ENCODE measurements at places on chromosomes 1 and 21.

GRCh38 chr1:208497866-208498541, 253.8 kb upstream of the PLXNA2 start:
- no peaks in the 10 kb centered on the region for H3K36me3 ChIP-seq
- no peaks in the 10 kb centered on the region for H3K27me3 ChIP-seq
- no peak overlapping the region for H3K27ac ChIP-seq
- H3K4me1 ChIP-seq, result no peaks in the 10 kb centered on the region
- no peak for DNase-seq

DNA sequence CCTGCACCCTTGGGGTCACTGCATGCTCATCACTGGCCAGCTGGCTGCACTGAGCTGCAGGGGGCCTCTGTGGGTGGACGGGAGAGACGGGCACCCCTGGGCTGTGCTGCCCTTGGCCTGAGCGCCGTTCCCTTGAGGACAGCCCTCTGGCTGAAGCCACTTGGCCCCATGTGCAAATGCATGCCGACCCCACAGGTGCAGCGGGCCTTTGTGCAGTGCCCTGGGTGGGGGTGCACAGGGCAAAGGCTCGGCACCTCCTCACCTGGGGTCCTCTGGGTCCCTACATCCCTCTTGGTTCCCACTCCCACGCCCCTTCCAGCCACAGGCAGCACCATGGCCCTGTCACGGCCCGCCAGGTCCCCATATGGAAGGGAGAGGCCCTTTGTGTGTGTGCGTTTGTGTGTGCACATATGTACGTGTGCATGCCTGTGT, 41.3 kb downstream of the COQ8A start:
- no peak overlapping the region for H3K27ac ChIP-seq
- H3K4me3 ChIP-seq, result no peak overlapping the region
- peaks cover 3% of the 10 kb centered on the region for H3K36me3 ChIP-seq
- no peaks in the 10 kb centered on the region for H3K4me1 ChIP-seq
- H3K27me3 ChIP-seq, result no peaks in the 10 kb centered on the region
- DNase-seq, result no peak

- no peaks in the 10 kb centered on the region for H3K27me3 ChIP-seq
- H3K4me3 ChIP-seq, result no peak overlapping the region
- H3K27ac ChIP-seq, result no peak overlapping the region
- peaks cover 41% of the 10 kb centered on the region for H3K4me1 ChIP-seq
- DNase-seq, result no peak
- H3K36me3 ChIP-seq, result peaks cover 4% of the 10 kb centered on the region
Measured at GRCh38 chr1:8903908-8904650, 25.6 kb upstream of the ENO1 start.

- peaks cover 2% of the 10 kb centered on the region for H3K27me3 ChIP-seq
- H3K4me1 ChIP-seq, result peaks cover 30% of the 10 kb centered on the region
- H3K36me3 ChIP-seq, result no peaks in the 10 kb centered on the region
Measured at GRCh38 chr1:117541003-117541402, 64.8 kb upstream of the TENT5C start.

DNA sequence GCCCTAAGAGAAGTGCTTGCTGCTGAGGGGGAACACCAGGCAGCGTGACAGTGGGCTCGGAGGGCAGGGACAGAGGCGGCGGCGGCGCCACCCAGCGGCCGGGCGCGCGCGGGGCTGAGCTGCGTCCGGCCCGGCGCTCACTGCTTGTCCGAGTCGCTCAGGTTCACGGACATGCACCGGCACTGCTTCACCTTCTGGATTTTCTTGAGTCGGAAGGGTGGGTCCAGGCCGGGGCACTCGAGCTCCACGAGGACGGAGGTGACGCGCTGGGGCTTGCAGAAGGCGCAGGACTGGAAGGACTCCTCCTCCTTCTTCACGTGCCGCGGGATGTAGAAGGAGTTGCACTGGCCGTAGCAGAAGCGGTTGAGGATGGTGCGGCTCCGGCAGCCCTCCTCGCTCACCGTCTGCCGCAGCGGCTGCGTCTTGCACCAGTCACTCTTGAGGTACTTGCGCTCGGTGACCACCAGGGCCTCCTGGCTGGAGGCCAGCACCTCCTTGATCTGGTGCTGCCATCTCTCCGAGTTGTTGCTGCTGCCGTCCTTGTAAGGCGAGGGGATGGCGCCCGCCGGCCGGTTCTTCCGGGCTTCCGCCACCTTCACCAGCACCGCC, 119.0 kb downstream of the GREM2 start:
- no peak overlapping the region for H3K4me3 ChIP-seq
- no peak overlapping the region for H3K27ac ChIP-seq
- no peaks in the 10 kb centered on the region for H3K27me3 ChIP-seq
- H3K36me3 ChIP-seq, result no peaks in the 10 kb centered on the region
- no peak for DNase-seq

- H3K36me3 ChIP-seq, result no peaks in the 10 kb centered on the region
- H3K27ac ChIP-seq, result no peak overlapping the region
- H3K4me3 ChIP-seq, result no peak overlapping the region
- DNase-seq, result no peak
- no peaks in the 10 kb centered on the region for H3K4me1 ChIP-seq
- H3K27me3 ChIP-seq, result no peaks in the 10 kb centered on the region
Measured at GRCh38 chr1:163877016-163877415, 555.3 kb downstream of the NUF2 start.

DNA sequence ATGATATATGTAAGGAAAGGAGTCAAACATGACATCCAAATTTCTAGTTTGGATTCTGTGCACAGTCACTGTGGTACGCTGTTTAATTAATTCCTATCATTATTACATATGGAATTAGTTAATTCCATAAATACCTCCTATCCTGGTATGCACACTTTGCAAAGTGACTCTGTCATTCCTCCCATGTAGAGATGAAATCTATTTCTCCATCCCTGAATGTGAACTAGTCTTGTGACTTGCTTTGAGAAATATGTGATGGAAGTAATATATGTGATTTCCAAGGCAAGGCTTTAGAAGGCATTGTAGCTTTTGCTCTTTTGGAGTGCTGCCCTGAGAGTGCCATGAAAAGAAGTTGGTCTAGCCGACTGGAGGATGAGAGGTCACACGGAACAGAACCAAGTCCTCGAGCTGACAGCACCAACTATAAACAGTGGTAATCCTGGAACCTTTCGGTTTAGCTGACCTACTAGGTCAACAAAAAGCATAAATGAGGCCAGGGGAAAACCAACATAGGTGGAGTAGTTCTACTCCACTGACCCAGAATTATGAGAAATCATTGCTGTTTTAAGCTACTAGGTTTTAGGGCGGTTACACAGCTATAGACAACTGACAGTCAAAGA, 1.5 kb downstream of the SELENOF start:
- no peak overlapping the region for H3K4me3 ChIP-seq
- H3K36me3 ChIP-seq, result peaks cover 47% of the 10 kb centered on the region
- peaks cover 34% of the 10 kb centered on the region for H3K4me1 ChIP-seq
- no peaks in the 10 kb centered on the region for H3K27me3 ChIP-seq
- H3K27ac ChIP-seq, result no peak overlapping the region
